ENCODE measurements at places on chromosomes 2 and 18.

DNA sequence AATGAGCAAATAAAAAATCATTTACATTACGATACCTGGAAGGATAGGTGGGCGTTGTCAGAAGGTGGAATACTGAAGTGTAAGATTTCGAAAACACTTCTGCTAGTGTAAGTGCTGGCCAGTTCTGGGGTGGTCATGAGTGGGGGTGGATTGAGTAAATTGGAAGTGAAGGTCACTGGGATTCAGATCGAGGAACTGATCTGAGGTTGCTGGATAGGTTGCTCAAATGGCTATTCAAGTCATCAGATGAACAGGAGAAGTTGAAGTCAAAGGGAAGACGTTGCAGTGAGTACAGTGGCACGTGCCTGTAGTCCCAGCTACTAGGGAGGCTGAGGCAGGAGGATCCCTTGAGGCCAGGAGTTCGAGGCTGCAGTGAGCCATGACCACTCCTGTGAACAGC, 95.7 kb downstream of the MALT1 start:
- no peak for DNase-seq

- DNase-seq, result no peak
These were observed 33.9 kb upstream of the TBC1D8 start for GRCh38 chr2:101185085-101185484.

DNA sequence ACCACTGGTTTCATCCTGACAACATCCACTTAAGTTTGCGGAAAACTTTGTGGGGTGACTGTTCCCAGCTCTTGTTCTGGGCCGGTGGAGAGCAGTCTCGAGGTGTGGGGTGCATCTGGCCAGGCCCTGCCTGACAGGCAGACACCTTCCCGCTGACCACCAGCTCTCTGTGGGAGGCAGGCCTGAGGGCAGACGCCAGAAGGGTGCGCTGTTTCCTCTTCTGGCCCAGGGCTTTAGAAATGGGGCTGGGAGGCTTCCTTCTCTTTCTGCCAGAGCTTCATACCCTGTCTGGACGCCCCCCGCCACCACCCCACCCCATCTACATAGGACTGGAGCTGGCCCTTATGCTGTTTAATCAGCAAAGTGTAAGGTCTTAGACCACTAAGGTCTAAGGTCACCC, 263.8 kb downstream of the LOXHD1 start:
- DNase-seq, result no peak

GRCh38 chr2:12684471-12684936, 32.2 kb upstream of the TRIB2 start:
- DNase-seq, result no peak

DNA sequence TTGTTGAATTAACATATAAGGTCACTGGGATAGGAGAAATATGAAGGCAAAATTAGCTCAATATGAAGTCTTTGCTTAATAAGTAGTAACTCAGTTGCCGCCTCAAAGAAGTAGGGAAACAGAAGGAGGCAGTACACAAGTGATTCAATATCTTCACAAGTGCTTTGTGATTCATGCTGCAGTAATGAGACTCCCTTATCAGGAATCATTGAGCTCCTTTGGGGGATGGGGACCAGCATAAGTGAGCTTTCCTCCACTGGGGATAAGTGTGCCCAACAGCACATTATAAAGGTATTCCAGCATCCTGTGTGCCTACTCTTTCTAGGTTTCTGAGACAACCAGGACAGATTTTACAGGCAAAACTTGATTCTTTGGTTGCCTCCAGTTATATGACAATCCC, 323.4 kb upstream of the UBE2E3 start:
- no peak for DNase-seq

GRCh38 chr18:63208676-63209075, 110.9 kb downstream of the BCL2 start:
- no peak for DNase-seq

DNA sequence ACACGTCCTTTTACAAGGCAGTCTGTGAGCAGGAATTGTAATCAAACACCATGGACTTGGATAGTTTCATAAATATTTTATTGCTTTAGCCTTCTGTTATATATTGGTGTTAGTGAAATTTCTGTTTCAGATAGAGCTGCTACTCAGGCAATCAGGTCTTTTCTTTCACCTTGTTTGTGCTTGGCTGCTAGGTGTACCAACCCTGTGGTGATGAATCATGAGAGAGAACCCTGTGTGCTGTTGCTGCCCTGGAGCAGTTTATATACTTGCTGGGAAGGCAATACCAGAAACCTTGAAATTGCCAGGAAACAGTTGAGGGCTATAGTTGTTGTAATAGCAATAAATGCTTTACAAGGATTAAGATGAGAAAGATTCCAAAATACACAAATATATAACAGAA, 84.5 kb downstream of the FSHR start:
- no peak for DNase-seq

DNA sequence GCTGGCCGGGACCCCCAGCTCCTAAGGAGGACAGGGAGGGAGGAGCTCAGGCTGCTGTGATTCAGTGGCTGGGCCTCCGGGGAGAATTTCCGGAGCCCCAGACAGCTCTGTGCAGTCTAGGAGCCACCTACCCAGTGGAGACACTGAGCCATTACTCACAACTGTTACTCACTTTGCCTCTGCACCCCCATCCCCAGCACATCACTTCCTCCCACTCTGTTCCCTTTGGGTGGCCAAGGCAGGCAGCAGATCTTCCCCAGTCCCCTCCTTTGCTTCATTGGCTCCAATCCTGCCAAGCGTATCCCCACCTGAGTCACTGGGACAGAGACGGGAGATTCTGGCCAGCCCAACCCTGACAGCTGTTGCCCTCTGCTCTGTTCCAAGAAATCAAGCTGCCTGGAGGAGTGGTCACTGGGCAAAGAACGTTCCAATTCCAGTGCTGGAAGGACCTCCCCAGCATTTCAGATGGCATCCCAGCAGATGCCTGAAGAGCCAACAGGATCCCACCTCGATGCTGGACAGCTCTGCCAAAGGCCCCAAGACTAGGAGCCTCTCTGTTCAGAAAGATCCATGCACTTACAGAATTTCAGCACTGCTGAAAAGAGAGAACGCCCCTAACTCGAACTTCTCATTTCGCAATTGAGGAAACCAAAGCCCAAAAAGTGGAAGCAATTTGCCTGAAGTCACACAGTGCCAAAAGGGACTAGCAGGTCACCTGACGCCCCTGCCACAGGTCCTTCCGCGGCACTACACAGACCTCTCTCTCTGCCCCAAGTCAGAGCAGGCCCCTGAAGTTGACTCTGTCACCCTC, 68.3 kb downstream of the TNS1 start:
- DNase-seq, result no peak

DNA sequence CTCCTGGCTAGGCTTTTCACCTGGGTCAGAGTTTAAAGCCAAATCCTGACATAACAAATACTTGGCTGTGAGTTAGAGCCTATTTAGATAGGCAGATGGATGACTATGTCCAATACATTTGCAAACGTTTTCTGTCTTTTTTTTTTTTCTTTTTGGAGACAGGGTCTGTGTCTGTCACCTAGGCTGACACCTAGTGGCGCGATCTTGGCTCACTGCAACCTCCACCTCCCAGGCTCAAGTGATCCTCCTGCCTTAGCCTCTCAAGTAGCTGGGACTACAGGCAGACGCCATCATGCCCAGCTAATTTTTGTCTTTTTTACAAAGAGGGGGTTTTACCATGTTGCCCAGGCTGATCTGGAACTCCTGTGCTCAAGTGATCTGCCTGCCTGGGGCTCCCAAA, 124.8 kb downstream of the DYM start:
- DNase-seq, result no peak

DNA sequence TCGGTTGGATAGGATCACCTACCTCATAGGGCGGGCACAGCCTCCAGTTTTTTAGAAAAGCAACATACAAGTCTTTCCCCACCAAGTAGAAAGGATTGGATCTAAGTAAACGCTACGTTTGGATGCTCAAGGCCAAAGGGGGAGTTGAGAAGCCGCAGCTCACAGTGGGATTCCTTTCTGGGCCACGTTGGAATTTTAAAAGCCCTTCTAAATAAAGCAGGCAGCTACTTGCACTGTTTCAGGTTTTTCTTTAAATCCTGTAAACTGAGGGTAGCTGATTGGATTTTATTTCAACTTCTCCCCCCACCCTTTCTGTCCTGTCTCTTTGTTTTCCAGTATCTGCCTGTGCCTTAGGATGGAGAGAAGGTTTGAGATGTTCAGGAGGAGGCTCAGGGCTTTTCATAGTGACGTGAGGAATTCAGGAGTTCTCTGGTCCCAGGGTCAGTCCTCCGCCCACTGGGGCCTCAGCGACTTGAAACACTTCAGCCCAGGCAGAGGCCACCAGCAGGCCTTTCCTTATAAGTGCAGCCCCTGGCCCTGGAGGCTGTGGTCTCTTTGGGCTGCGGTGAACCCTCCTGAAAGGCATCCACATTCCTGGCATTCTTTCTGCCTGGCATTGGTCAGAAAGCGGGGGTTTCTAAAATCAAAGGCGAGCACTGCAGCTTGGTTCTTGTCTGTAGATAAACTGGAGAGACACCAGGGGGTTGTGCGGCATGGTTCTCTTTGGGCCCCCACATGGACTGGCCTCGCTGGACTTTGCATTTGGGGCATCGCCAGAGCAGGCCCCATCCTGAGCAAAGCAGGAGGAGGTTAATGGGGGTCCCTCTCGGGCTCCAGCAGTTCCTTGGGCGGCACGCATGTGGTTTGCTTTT, 44.5 kb downstream of the SH3BP4 start:
- no peak for DNase-seq

- DNase-seq, result no peak
These were observed 111.5 kb upstream of the SULT1C3 start for GRCh38 chr2:108128249-108128648.

DNA sequence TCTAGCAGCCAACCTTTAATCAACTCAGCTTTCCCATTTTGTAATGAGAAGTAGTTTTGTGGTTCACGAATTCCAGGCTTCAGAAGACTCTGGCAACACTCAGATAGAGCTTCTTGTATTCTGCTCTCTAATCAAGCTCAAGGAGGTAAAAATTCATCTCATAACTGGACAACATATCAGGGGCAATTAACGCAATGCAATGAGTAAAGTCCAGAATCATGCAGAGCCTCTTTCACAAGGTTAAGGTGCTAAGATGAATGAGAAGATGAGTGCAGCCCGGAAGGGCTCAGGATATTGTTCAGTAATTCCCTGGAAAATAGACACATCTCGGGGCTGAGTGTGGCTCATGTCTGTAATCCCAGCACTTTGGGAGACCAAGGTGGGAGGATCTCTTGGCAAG, 527.7 kb downstream of the SOX11 start:
- no peak for DNase-seq

- no peak for DNase-seq
These were observed 333.0 kb downstream of the CLIP4 start for GRCh38 chr2:29448096-29448688.

- DNase-seq, result no peak
These were observed 98.6 kb downstream of the HDAC4 start for GRCh38 chr2:239302083-239302807.

- no peak for DNase-seq
These were observed 33.7 kb downstream of the ABI2 start for GRCh38 chr2:203361922-203362321.

- DNase-seq, result no peak
These were observed 6.2 kb upstream of the GORASP2 start for GRCh38 chr2:170922634-170923494.

DNA sequence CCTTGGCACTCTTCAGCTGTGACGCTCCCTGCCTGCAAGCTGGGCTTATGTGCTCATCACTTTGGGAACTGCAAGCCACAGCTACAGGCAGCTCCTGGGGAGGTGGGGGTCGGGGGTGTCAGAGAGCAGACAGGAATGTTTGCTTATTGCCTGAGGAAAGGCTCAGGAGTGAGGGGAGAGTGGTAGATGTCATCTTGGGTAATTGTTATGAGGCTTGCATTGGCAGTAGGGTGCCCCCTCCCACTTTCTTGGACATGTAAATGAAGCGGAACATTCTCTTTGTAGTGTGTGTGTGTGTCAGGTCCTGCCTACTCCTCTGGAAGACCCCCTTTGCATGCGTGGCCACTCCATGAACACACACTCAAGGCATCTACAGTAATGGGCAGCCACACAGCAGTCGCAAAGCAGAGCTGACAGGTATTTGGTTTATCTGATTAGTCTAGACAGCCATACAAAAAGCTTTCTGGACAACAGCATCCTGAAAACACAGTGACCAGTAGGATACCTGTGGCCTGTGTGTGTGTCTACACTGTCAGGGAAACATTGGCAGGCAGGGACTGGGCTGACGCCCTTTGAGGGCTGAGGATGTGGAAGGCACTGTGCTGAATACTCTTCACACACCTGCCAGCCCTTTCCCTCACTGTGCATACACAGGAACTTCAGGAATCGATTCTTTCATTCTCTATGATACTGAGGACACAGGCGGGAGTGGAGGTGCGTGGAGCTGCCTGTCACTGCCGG, 17.1 kb upstream of the MC2R start:
- no peak for DNase-seq

DNA sequence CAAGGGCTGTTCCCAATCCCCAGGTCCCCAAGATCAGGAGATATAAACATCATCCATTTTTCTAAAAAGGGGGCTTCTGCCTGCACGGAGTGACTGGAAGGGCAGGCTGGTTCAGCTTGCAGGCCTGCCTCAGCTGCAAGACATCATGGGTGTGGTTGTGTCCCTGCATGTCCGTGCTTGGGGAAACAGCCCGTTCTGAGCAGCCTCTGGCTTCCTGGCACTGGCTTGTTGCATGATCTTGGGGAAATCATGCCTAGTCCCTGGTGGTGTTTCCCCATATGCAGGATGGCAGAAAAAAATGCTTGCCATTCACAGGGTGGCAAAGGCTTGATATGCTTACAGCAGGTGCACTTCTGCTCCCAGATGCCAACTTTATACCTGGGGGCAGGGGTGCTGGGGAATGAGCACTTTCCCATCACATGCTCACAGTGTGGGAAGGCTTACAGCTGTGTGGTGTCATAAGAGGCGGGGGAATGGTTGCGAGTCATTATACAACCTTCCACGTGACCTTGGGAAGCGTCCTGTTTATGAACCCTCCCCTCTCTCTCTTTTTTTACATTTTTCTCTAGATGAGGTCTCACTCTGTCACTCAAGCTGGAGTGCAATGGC, 7.2 kb downstream of the PCARE start:
- no peak for DNase-seq

DNA sequence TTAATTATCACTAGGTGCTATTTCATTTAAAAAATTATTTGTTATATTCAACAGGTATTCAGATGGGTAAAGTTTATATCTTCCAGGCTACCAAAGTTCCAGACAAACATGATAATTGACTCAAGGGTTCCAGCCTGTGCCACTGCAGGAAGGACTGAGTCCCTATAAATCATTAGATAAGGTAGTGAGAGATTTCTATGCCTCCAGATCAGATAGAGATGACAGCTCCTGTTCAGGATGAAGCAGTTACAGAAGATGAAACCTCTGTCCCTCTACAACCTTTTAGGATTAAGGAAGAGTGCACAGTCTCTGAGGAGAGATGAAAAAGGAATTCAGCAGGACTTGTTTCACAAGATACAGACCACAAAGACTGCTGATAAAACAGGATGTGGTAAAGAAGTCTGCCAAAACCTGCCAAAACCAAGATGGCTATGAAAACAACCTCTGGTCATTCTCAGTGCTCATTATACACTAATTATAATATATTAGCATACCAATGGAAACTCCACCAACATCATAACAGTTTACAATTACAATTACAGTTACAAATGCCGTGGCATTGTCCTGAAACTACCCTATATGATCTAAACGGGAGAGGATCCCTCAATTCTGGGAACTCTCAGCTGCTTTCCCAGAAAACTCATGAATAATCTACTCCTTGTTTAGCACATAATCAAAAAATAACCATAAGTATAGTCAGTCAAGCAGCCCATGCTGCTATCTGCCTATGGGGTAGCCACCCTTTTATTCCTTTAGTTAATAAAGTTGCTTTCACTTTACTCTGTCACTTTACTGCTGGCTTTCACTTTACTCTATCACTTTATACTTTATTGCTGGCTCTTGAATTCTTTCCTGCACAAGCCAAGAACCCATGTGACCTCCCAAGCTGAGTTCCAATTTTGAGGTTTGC, 288.5 kb downstream of the PDE11A start:
- DNase-seq, result no peak

- DNase-seq, result no peak
These were observed 8.1 kb downstream of the EMILIN2 start for GRCh38 chr18:2854875-2855274.

Measured in anterior cingulate cortex (tissue), 58 donors.